ENCODE measurements at places on chromosomes 6 and 20.

- no peak for DNase-seq
Observed at GRCh38 chr6:73746787-73747186, 50.8 kb downstream of the CD109 start.

GRCh38 chr6:56334937-56335336 is 87.6 kb upstream of the COL21A1 start:
- no peak for DNase-seq

DNA sequence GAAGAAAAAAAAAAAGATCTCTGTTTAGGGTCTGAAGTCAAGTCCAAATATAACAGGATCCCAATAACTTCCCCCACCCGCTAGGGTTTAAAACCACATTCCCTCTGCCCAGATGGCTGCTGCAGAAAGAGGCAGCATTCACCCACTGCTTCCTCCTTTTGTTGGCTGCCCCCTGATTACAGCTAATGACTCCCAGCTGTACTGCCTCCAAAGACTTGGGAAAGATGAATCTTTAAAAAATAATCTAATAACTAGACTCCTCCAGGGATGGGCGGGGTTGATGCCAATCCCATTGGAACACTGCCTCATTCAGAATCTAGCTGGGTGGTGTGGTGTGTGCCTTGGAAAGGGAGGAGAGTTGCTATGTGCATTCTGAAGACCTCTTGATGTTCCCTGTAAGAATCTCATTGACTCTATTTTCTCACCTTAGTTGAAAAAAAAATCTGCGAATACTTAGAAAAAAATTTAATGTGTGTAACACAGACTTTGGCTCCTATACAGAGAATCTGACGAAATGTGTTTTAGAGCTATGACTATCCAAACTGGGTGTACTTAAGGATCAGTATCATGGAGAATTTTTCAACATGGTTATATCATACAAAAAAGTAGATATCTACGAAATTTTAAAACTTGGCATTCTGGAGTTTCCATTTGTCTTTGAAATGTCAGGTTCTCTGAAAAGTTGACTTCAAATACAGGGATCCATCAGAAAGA is 174.0 kb downstream of the RNF144B start:
- no peak for DNase-seq

GRCh38 chr6:22943327-22943726 is 374.0 kb downstream of the HDGFL1 start:
- no peak for DNase-seq

- DNase-seq: no peak
Observed at GRCh38 chr6:137286916-137287315, 67.7 kb upstream of the IFNGR1 start.

GRCh38 chr6:1238040-1238439 is 73.9 kb upstream of the FOXQ1 start:
- no peak for DNase-seq

- DNase-seq: no peak
Observed at GRCh38 chr6:142462260-142462659, 160.5 kb downstream of the ADGRG6 start.

GRCh38 chr20:63772781-63773518 is 33.4 kb downstream of the SLC2A4RG start:
- no peak for DNase-seq

DNA sequence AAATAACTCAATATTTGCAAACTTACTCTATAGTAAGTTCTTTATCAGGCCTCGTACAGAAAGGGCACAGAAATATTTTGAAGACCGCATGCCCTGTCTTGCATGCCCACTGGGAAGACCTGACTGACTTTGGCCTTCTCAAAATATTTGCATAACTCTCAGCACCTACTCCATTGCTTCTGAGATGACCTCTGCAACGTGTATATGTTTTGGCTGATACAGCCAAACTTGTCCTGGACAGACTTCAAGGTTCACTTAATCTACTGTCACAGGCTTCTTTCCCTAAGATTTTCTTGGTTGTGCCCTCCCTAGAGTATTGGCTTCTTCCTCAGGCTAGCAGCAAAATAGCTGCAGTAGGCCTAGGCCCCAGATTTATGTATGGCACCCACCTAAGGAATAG is 21.5 kb upstream of the SERINC3 start:
- DNase-seq: no peak

- no peak for DNase-seq
Observed at GRCh38 chr20:50294164-50295088, 103.8 kb downstream of the CEBPB start.

- no peak for DNase-seq
Observed at GRCh38 chr6:128655978-128656498, 135.6 kb upstream of the PTPRK start.

- DNase-seq: peak; percentile 43
Observed at GRCh38 chr20:50292591-50293283, 102.1 kb downstream of the CEBPB start.

DNA sequence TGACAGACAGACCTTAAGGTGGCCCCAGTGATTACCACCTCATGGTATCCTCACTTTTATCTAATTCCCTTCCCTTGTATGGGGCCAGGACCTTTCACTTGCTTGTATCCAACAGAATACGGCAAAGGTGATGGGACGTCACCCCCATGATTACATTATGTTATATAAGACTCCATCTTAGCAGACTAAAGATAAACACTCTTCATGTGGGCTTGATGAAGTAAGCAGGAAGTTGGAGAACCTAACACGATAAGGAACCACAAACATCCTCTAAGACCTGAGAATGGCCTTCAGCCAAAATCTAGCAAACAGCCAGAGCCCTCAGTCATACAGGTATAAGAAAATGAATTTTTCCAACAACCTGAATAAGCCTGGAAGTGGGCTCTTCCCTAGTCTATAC is 8.0 kb downstream of the SLC17A3 start:
- no peak for DNase-seq

DNA sequence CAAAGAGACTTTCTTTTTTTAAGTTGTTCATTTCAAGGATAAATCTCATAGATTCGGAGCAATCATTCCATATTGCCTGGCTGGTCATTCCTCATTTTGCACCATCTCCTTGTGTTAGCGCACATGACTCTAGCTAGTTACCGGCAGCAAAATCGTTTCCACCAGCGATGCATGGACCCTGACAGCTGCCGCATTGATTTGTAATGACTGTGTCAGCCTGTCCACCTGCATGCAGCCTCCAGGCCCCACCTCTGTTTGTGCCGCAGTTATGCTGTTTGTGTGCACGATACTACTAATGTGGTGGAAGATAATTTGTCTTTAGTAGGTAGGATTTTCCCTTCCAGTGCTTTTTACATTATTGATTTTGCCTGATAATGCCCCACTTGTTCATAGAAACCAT is 164.0 kb downstream of the TBC1D7 start:
- no peak for DNase-seq

DNA sequence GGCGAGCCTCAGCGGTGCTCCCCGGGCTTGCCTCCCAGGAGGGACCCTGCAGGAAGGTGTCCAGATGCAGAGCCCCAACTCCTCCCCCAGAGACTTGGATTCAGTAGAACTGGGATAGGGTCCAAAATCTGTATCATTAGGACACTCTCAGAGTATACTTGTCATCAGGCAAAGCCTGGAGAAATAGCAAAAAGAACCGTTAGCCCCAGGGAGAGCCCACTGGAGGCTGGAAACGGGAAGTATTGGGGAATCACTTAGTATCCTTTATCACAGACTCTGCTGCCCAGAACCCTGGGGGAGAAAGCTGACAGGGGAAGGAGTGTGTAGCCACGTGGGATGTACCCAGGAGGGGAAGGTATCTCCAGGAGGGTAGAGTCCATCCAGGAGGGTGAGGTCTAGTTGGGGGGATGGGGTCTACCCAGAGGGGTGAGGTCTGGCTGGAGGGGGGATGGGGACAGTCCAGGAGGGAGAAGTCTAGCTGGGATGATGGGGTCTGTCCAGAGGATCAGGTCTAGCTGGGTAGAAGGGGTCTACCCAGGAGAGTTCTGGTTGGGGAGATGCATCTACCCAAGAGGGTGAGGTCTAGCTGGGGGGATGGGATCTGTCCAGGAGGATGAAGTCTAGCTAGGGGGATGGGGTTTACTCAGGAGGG is 107.2 kb downstream of the LY86 start:
- no peak for DNase-seq

DNA sequence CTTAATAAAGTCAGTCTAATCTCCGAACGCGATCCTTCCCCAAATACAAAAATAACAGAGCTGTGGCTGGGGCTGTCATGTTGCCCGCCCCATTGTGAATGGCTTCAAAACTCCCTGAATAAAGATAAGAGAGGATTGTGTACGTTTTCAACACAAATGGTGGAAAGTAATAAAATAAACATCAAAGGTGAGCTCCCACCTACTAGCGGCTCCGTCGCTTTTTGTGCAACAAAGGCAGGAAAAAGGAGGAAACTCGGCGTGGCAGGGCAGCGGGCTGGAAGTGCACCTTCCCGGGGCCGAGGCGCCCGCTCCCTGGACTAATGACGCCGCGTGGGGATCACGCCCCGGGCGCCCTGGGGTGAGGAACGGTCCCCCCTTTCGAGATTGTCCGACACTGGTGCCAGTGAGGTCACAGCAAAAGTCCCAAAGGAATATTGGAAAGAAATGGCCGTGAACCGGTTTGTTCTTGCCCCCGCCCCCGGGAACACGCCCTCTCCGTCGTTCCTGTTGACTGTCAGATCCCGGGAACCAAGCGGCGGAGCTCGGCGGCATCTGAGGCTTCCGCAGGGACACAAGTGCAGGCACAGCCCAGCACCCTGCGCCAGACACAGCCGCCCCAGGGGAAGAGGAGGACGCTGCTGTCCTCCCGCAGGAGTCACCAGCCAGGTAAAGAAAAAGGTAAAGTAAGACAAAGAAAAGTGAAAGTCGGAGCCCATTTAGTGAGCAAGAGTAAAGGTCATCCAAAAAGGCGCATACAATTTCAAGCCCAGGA is 1.1 kb upstream of the FOXQ1 start:
- DNase-seq: no peak

DNA sequence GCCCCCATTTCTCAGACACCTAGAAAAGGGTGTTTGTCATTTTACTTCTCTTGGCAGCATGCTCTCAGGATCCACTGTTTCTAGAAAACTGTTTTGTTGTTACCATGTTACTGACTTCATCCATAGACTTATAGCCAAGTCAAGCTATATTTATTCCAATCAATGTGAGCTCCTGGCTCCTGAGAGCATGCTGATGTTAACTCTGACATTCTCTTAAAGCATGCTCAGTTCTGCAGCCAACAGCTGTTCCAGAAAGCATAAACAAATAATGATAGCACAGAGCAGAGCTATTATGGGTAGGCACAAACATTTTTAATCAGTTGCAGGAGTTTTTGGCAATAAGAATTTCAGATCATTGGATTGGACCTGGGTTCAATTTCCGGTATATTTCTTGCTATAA is 92.4 kb upstream of the CEP85L start:
- no peak for DNase-seq

- no peak for DNase-seq
Observed at GRCh38 chr20:62516338-62516737, 40.5 kb upstream of the GATA5 start.

DNA sequence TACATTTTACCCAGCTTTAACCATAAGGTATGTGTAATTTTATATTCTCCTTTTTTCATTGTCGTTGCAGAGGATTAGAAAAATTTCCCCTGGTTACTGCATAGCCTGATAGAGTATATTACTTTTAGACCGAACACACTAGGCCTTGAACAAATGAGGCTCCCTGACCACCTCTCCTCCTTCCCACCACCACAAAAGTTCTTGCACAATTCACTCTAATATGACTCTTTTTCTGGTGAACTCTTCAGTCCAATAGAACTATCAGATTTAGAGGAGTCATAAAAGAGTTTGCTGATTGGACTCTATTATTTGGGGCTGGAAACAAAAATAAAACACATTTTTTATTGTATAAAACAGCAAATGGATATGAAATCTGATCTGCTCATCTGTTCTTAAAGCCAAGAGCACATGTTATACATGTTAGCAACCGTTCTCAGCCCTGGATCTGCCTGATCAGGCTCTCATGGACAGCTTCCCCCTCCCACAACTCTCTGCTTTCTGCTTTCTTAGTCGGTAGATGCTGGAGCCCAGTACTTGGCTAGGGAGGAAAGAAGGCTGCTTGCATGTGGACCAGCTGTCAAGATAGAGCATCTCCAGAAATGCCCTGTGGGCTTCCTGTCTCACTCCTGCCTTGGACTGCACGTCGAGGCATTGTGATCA is 83.5 kb downstream of the CD164 start:
- no peak for DNase-seq

Data from nucleus accumbens (tissue), 56 donors.